Esophagus muscularis mucosa (tissue), 4 donors: ENCODE measurements at places on chromosomes 3 and 15. TPM values are rescaled to one million over a fixed set of nuclear protein-coding genes. Genes with fewer than 3 reads are reported as not detected.

Gene TBC1D21
- total RNA-seq: not detected

DNA sequence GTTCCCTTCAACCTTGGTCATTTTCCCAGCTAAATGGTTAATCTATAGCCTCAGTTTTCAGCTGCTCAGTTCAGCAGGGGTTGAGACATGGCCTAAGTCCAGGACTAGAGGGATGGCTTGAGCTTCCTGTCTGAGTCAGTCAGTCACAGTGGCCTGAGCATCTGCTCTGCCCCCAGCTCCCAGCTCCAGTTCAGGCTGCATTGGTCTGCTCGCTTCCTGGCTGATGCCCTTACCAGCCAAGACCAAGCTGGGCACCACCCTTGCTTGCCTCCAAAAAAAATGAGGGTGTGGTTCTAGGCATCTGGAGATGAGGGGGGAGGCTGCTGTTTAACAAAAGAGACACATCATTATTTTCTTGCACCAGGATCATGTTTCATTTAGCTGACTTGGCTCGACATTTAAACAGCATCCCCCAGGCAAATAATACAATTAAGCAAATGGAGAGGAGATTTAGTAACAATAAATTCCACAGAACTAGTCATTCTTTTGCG is 70.7 kb downstream of the WNT5A start:
- no peak for DNase-seq

DNA sequence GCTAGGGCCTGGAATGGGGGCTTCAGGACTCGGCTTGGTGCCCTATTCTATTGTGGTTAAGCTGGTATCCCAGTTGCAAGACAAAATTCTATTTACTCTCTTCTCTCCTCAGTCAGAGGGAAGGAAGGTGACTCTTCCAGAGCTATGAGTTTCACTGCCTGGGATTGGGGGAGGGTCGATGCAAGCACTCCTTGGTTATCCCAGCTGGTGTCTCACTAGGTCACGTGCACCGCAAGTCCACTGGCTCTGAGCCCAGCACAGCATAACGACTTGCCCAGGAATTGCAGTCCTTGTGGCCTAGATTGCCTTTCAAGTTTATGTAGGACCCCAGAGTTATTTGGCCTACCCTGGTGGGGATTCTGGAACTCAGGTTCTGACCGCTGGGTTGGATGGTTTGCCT is 958.8 kb downstream of the IGSF11 start:
- no peak for DNase-seq

GRCh38 chr15:57352535-57353316 is 23.6 kb upstream of the CGNL1 start:
- DNase-seq: no peak

DNA sequence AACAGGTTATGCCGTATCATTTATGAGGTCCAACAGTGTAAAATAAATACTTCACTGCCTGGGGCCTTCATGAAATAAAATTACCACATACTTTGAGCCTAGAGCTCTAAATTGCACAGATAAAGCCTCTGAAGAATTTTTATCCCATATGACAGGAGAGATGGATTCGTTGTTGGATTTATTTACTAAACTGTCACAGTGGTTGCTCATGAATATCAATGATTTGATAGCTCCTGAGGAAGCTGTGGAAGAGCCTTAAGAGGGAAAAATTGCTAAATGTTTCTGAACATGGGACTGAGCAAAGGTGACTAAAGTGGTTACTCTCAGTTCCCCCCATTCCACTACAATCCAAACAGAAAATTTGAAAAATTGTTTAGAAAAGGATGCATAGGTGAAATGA is 558.9 kb upstream of the IL12A start:
- peak; percentile 3 for DNase-seq

- no peak for DNase-seq
Observed at GRCh38 chr15:59654046-59654445, 3.3 kb downstream of the GTF2A2 start.

- no peak for DNase-seq
Observed at GRCh38 chr15:31486906-31487695, 160.5 kb downstream of the KLF13 start.

DNA sequence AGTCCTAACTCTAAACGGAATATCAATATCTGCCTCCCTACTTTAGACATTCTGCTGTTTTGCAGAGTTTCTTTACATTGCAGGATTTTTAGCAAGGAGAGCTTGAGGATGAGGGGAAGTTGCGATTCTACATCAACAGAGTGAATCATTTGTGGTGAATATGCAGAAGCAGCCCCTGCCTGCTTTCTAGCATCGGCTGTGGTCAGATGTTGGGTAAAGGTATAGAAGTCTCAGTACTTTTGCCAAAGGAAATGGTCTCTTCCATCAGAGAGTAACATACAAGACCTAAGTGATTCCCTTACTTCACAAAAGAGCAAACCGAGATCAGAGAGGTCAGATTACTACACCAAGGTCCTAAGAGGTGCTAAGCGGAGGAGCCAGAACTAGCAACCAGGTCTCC is 15.2 kb downstream of the ST3GAL6 start:
- no peak for DNase-seq

Gene ZNF280D
- total RNA-seq: 44.9 TPM

GRCh38 chr3:42694366-42694765 is 8.2 kb downstream of the HHATL start:
- no peak for DNase-seq

DNA sequence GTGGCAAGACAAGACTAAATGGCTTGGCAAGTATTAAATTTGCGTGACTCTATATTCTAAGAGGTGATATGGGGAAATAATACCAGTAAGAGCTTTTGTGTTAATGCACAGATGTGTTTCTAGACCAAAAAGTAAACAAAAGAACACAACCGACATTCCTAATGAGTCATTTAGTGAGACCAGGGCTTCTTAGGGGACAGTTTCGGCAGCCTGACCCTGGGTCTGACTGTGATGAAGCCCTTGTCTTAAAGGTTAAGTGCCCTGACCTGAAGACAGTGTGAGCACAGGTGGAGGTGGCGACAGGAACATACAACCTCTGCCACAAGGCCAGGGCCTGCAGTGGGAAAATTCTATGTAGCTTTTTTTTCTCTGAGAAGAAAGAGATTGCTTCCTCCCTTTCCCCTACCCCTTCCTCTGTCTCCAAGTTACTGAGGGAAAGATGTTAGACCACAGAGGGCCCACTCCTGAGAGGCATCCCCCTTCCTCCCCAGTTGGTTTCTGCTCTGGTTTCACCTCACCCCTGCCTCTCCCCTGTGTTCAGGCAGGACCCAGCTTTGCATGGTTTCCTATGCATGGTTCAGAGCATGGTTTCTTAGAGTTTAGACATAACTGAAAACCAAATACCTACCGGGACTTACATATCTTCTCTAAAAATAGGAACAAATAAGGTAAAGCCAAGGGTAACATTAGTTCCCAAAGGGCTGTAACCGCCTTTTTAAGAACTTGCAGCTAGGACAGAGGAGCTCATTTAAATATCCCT is 24.8 kb upstream of the CMTM7 start:
- DNase-seq: no peak

- DNase-seq: no peak
Observed at GRCh38 chr3:46651084-46651483, 38.8 kb downstream of the FAM240A start.

Gene ADAMTS17
- 6.6 TPM for total RNA-seq

Gene DCLK3
- 0.19 TPM for total RNA-seq

Gene TRH
- total RNA-seq: 0.33 TPM

DNA sequence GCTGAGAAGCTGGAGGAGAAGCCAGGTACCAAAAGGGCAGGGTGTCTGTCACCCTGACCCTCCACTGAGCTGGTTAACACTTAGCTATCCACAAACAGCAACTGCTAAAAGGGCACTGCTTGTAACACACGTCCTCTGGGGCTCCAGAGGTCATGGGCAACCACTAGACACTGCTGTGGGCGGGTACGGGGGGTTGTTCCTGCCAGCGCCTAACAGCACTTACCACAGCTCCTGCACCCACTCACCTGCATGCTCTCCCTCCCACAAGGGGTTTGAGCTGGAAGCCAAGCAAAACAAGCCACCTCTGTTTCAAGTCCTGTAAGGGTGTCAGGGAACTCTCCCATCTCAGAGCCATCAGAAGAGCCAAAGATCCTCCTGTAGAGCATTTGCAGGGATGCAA is 407.6 kb downstream of the MFSD1 start:
- DNase-seq: no peak

DNA sequence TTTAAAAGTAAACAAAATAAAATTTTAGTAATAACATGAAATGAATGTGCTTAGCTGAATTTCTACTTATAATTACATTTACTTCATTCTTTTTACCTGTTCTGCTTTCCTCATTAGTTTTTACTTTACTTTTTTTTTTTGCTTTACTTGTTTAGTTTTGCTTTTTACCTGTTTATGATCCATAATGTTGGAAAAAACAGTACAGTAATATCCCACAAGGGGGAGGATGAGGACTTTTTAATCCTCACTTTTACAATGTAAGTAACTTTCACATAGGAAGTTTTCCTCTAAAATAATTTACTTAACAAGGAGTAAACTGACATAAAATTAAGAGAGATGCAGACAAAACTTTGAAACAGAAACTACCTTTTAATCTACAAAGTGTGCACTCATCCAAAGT is 268.7 kb downstream of the TBC1D5 start:
- DNase-seq: no peak

- DNase-seq: no peak
Observed at GRCh38 chr3:44418549-44418948, 58.9 kb downstream of the ZNF445 start.

- no peak for DNase-seq
Observed at GRCh38 chr15:92521624-92522008, 127.9 kb downstream of the ST8SIA2 start.

- DNase-seq: peak; percentile 37
Observed at GRCh38 chr3:31248563-31248992, 284.1 kb upstream of the STT3B start.

- DNase-seq: no peak
Observed at GRCh38 chr3:186991470-186991869, 61.1 kb downstream of the ST6GAL1 start.

Gene OR5K2
- total RNA-seq: not detected

Gene SLC51B
- total RNA-seq: not detected

Gene PLOD2
- total RNA-seq: 52.1 TPM

Gene PLSCR2
- not detected for total RNA-seq

DNA sequence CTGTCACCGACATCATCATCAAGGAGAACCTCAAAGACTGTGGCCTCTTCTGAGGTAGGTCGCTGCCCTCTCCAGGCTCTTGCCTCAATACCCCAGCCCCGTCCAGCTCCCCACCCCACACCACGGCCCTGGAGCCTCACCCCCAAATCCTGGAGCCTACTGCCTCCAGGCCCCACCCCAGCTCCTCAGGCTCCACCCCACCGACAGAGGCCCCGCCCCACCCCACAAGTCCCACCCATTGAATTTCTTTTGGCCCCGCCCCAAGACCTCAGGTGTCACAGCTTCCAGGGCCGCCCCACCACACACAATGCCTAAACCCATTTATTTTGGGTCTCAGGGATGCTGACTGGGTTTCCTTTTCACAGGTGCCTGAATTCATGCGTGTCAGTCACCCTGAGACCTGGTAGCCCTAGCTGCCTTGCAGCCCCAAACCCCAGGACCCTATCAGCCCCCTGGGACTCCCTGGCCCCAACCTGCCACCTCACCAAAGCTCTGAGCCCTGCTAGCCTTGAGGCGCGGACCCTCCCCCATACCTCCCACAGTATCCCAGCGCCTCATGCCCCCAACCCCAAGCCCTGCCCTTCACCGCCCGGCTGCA is 3.6 kb downstream of the GNAT1 start:
- no peak for DNase-seq

DNA sequence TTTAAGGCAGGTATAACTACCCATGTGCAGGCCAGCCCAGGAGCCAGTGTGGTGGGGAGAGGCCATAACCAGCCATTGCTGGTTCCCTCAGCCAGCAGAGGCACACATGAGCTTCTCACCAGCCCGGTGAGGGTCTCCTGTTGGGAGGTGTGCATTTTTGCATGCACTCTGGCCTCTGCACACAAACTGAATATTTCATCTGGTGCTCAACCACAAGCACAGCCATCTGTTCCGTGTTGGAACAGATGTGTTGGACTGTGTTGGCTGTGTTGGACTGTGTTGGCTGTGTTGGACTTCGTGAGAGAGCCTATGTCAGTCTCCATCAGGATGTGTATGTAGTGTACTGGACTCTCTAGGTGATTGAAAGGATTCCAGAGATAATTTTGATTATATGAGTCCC is 67.2 kb downstream of the RPL39L start:
- no peak for DNase-seq

DNA sequence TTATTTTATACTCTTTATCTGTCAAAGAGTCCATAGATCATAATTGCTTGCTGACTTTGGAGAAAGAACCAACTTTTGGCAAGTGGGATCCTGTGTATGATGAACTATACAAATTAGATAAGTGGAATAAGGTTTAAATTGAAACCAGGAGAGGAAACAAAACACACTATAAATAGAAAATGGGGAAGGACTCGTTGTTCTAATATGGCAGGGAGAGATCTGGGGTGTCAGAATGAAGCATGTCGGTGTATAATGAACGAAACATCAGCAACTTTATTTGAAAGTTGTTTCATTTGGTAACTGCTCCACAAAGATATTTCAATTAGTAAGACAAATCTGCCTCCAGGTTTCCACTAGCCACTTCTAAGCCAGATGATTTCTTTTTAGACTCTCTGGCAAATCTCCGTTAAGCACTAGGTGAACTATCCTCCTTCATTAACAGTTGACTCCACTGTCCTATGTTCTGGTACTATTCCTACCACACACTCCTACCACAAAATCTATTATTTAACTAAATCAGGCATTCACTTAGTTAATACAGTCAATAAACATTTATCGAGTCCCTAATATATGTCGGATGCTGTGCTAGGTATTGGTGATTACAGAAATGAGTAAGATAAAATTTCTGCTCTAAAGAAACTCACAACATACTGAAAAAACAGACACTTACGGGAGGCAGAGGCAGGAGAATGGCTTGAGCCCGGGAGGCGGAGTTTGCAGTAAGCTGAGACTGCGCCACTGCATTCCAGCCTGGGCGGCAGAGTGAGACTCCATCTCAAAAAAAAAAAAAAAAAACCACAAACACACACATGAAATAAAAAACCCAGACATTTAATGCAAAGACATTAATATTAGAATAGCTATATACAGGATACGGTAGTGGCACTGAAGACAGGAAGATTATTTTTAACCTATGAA is 20.1 kb downstream of the SLC15A2 start:
- no peak for DNase-seq

GRCh38 chr3:76986876-76987474 is 52.9 kb upstream of the ROBO2 start:
- DNase-seq: no peak

DNA sequence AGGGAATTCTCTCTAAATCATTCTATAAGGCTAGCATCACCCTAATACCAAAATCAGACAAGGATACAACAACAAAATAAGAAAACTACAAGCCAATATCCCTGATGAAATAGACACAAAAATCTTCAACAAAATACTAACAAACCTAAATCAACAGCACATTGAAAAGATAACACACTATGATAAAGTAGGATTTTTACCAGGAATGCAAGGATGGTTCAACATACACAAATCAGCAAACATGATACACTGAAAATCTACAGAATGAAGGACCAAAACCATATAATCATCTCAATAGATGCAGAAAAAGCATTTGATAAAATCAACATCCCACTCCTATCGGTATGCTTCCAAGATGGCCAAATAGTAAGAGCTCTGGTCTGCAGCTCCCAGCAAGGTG is 39.5 kb downstream of the ALDH1A2 start:
- DNase-seq: no peak
